ENCODE measurements at places on chromosomes 2 and 18.

DNA sequence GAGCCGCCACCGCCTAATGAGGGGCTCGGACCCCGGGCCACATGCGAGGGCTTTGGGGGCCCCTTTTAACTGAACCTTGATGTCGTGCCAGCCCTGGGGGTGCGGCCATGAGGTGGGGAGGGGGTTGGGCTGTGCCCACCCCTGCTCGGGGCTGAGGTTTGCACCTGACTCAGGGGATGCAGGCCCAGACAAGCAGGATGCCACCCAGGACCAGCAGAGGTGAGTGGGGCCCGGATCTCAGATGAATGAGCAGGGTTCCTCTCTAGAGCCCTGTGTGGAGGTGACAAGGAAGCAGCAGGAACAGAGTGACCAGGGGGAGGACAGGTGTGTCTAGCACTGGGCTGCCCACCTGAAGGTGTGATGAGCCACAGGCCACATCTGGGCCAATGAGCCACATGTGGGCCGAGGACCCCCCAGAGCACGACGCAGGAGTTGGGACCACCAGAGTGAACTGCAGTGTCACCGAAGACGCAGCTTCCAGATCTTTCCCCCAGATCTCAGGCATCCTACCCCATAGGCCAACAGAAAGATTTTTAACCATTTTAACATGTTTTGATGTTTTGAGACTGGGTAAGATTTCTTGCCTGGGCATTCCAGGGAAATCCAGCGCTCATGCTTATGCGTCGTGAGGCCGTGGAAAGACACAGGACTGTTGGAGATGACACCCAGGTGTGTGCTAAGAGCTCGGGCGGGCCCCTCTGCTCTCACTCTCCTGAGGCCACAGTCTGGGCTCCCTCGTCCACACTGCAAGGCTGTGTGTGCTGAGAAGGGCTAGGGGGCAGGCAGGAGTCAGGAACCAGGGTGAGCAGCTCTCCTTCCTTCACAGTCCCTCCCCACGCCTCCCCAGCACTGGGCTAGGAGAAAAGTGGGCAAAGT is 73.6 kb downstream of the DDX1 start:
- no peak for DNase-seq

- DNase-seq = no peak
Observed at GRCh38 chr2:34408100-34408499, 809.0 kb upstream of the FAM98A start.

- DNase-seq = no peak
Observed at GRCh38 chr2:33014268-33014667, 67.5 kb downstream of the LTBP1 start.

DNA sequence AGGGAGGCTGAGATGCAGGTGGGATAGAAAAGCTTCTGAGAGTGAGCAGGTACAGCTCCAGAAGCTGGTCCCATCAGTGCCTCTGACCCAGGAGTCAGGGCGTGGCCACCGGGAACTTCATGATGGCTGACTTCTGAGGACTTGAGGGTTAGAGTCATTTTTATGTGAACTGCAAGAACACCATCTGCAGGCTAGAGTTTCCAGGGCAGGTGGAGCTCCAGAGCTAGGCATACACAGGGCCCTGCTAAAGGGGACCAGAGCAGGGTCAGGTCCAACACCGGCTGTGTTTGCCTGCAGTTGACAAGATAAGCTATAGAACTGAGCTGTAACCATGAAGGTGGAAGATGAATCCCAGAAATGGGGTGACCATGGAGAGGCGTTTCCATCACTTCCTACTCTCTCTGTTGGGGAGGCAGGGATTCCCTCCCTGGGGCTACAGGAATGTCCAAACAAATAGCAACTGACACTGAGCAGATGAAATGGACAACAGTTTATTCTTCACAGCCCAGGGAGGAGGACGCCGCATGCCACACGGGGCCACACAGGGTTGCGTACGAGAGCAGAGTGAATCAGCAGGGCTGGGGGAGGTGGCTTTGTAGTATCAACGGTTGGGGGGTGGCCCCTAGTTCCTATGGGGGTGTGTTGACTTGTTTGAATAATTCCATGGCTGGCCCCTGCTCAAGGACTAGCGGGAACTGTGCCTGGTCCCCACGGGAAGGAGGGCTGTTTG is 77.6 kb upstream of the ZNF516 start:
- no peak for DNase-seq

- DNase-seq = no peak
Observed at GRCh38 chr2:8346706-8347430, 335.0 kb upstream of the ID2 start.

DNA sequence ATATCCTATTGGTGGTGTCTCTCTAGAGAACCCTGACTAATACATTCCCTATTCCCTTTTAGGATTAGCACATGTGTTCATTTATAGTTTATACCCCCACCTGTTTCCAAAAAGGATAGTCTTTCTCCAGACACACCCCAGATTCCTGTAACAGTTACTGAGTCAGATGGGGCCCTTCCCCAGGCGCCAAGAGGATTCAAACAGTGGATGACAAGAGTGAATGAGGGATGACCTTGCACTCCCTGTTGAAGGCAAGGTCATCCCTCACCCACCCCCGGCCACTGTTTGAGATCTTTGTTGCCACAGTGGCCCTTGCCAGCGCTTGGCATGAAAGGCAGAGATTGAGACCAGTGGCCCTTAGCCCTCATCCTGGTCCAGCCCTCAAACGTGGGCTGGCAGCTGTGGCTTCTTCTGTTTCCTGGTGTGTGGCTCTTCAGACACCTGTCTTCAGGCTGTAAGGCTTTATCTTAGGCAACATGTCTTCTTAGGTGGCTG is 15.3 kb upstream of the REEP1 start:
- DNase-seq = no peak

- no peak for DNase-seq
Observed at GRCh38 chr2:235626658-235627057, 132.8 kb downstream of the AGAP1 start.

All from esophagus squamous epithelium (tissue), 5 donors.